ENCODE measurements at places on chromosomes 4 and X.

GRCh38 chr4:33725861-33726260, 2518.5 kb downstream of the ARAP2 start:
- no peak for DNase-seq

DNA sequence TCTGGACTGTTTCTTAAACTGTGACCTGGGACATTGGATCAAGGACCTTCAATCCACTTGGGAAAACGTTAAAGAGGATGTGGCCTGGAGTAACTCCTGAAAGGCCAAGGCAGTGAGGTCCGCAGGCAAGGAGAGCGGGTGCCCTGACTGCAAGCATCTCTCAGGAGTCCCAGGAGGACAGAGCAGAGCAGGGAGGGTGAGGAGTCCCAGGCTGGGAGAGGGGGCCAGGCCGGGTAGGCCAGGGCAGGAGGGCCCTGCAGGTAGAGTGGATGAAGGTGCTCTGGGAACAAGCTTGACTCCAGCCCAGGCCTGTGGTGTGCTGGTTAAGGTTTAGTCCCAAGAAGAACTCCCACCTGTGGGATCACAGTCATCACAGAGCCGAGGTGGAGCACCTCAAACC, 13.8 kb downstream of the PNMA6E start:
- DNase-seq: no peak

DNA sequence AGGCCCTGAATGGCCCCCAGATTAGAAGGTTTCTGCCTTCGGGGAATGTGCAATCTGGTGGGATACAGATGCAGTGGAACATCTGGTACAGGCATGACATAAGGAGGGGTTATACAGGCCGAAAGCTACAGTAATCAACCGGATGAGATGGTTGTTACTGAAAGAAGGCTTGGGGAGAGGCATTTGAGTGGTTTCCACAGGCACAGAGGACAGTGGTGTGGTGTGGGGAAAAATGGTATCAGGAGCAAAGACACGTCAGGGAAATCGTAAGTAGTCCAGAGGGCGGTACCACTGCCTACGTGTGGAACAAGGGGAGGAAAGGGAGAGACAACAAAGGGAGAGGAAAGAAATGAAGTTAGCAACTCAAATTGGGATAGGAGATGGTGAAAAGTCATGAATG, 3.0 kb downstream of the PDLIM3 start:
- no peak for DNase-seq

GRCh38 chr4:89434364-89434988, 126.9 kb upstream of the GPRIN3 start:
- DNase-seq: no peak

DNA sequence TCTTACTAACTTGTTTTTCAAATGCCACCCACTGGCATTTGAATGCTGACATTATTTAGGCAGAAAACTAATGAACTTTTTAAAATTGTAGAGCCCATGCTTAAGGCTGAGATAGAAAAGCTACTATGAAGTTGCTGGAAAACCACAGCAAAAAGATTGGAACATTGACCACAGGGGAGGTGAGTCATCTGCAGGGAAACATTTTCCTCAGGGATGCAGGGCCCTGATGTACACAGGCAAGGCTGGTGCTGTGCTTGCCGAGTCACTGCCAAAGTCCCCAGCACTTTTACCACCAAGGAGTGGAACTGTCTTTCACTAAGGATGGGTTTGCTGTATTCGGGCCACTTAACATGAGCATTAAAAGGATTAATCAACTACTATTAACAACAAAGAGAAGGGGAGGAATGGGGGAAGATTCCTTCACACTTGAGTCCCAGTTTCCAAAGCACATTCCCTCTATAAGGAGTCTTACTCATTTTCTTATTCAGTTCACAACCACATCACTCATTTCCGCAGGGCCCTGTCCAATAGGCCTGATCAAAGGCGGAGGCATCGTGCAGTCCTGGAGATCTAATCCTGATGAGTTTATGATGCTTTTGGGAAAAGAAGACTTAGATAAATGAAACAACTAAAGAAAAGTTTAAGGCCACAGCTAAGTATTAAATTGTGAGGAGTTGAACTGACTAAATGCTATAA, 202.9 kb upstream of the NPY2R start:
- no peak for DNase-seq

DNA sequence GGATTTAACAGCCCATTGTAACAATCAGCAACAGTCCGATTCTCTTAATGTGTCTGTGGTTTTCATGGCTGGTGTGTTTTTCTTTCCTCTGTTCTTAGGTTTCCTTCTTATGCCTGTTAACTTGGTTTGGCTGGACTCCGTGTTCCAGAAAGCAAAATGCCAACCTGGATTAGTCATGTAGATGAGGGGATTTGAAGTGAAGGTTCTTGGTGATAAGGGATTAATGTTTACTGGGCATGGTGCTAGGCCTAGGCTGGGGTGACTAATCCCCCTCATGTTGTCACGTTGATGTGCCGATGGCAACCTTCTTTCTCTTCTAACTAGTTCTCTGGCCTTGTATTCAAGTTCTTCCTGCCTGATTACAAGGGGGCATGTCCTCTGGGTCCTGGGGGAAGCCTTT, 85.9 kb downstream of the REPS2 start:
- DNase-seq: no peak

DNA sequence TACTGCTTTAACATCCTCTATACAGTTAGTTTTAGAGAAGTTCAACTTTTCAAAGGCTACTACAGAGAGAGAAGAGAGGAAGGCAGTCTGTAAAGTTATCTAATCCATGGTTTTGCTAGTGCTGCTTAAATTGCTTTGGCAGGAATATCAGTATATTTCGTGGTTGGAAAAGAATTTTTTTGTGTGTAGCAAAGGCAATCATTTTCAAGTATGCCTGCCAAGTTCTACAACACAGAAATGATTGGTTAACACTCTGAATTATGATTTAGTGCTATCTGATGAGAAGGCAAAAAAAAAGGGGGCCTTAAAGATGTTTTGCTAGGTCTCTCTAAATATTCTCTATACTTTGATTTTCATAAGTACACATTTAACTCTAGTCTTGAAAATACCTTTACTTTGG, 133.1 kb downstream of the JADE1 start:
- DNase-seq: no peak

DNA sequence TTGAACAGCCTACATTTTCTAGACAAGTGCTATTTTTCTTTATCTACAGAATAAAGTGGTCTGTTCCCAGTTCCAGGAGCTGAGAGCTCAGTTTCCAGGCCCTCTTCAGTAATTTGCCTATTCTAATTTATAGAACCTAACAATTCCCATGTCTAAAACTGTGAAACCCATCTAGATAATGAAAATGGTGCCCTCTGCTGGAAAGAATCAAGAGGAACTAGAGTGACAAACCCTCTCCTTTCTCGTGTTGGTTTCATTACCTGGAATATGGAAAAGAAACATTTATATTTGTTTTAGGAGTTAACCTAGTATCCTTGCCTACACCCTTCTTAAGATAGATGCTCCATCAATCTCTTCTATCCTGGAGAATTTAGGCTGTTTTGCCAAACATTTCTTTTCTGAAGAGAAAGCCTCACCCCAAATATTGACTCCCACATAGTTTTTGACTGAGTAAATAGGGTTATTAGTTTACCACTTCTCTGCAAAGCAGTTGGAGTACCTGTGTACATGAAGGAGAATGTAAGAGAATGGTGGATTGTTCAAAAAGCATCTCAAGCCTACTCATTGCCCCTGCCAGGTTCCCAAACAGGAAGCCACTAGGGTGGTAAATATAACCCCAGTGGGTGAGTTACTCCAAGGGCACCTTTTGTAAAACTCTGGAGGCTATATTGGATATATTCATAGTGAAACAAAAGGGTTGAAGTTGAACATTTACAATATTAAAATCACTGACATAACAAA, 121.6 kb downstream of the RASL11B start:
- no peak for DNase-seq

- no peak for DNase-seq
Observed at GRCh38 chr4:11228530-11228929, 200.2 kb downstream of the HS3ST1 start.

GRCh38 chr4:86357608-86358007, 2.2 kb downstream of the MAPK10 start:
- DNase-seq: no peak

DNA sequence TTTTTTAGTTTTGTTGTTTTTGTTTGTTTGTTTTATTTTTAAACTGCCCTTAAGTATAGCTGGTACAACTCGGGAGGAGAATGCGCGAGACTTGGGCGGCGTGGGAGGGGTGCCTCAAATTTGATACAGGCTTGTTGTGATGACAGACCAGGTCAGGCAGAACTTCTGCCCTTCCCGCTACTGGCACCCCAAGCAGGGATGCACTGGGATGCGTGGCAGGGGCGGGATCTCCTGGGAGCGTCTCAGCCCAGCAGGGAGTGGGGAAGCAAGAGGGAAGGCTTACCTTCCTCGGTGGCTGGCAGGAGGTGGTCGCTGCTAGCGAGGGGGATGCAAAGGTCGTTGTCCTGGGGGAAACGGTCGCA, 851 bp downstream of the SFRP2 start:
- no peak for DNase-seq

DNA sequence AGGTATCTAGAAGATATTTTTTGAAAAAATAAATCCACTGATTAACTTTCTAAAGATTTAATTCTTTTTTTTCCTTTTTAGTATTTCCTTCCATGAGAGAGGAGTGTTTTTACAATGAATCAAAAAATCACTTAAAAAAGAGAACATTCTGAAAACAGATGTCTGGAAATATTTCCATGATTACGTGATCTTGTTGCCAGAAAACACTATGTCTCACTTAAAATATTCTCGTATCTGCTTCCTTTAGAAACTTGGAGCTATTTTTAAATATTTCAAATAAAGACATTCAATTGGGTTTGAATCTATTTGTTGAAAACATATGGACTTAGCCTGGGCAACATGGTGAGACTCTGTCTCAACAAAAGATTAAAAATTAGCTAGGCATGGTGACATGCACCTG, 232.8 kb upstream of the RASGEF1B start:
- DNase-seq: no peak

DNA sequence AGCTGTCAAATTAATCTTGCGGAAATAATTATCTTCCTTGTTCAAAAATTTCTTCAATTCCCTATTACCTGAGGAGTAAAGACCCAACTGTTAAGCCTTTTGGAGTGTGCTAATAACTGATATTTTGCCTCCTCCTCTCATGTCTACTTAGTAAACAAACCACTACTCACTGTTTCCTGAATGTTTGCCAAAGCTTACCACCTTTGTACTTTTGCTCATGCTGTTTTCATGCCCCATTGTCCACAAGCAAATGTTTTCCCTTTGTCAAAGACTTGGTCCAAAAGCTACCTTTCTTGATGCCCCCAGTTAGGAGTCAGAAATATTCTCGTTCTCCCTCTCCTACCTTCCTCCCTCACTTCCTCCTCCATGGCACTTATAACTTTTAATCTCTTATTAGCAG, 226.1 kb downstream of the ENOX2 start:
- no peak for DNase-seq

- DNase-seq: no peak
Observed at GRCh38 chr4:4394644-4395043, 7.7 kb downstream of the NSG1 start.

DNA sequence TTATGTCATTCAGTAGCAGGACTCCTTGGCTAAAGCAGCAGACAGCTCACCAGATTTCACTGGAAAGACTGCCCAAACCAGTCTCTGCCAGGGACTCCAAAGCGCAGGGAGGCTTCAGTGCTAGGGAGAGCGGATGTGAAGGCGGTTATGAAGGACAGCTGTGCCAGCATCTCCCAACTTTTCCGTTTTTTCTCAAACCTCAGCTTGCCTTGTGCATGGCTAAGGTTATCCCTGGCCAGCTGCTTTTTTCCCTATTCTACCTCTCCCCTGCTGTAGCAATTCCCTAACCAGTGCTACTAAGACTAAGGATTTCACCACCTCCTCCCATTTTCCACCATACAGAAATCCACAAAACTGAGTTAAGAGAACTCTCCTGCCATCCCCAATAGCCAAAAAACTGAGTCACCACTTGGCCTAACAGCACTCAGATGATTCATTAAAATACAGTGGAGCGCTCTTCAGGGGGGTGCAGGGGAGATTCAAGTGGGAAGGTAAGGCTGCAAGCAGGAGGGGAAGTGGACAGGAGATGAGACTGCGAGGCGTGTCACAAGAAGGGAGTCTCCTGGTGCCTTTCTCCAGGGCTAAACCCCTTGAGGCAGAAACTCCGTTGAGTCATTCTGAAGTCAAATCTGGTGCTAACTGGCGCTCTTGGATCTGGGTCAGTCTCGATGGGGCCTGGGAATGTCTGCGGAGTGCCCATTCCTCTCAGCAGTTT, 90.7 kb downstream of the PALLD start:
- no peak for DNase-seq

- no peak for DNase-seq
Observed at GRCh38 chr4:5451243-5451642, 257.1 kb downstream of the EVC2 start.

DNA sequence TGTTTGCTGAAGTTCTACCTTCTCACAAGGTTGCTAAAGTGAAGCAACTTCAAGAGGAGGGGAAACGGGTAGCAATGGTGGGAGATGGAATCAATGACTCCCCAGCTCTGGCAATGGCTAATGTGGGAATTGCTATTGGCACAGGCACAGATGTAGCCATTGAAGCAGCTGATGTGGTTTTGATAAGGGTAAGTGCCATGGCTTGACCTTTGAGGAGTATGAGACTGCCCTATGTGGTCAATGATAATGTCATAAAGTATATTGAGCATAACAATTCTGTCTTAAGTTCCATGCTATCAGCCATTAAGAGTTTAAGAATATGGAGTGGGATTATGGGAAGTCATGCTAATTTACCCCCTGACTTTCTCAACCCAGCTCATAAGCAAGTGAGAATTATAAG, 61.4 kb upstream of the PGK1 start:
- no peak for DNase-seq

DNA sequence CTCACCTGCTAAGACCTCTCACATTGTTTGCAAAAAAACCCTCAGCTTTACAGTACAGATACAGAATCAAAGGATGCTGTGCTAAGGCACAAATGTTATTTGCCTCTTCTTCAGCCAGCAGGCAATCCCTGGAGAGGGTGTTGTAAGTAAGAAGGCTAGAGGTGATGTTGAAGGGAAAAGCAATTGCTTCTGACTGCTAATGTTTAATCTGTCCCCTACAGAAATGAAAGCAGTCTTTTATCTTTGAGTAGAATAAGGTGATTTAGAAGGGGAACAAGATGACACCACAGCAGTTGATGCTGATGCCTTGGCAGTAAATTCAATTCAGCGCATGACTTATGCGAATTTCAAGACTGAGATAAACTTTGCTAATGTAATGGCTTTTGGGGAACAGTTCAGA, 1064.8 kb upstream of the IGFBP7 start:
- DNase-seq: no peak

DNA sequence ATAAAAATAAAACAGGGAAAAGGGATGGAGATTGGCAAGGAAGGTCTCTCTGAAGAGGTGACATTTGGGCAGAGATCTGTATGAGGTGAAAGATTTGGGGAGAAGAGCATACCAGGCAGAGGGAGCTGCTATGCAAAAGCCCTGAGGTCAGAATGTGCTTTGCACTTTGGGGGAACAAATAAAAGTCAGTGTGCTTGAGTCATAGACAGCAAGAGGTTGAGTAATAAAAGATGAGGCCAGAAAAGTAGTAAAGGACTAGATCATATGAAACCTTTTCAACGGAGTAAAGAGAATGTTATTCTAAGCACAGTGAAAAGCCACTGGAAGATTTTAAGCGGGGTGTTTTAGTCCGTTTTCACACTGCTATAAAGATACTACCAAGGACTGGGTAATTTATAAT, 76.5 kb upstream of the TEX13A start:
- DNase-seq: no peak

GRCh38 chr4:88457307-88458103, 586 bp downstream of the HERC5 start:
- peak; percentile 5 for DNase-seq
